Pancreas (tissue), 10 donors: ENCODE measurements at places on chromosomes 5 and 9. TPM values are rescaled to one million over a fixed set of nuclear protein-coding genes. Genes with fewer than 3 reads are reported as not detected.

GRCh38 chr5:29983528-29984155, 1209.8 kb upstream of the CDH6 start:
- DNase-seq: no peak

- DNase-seq: peak; percentile 99
Measured at GRCh38 chr9:128249908-128250838, 25.6 kb downstream of the GOLGA2 start.

DNA sequence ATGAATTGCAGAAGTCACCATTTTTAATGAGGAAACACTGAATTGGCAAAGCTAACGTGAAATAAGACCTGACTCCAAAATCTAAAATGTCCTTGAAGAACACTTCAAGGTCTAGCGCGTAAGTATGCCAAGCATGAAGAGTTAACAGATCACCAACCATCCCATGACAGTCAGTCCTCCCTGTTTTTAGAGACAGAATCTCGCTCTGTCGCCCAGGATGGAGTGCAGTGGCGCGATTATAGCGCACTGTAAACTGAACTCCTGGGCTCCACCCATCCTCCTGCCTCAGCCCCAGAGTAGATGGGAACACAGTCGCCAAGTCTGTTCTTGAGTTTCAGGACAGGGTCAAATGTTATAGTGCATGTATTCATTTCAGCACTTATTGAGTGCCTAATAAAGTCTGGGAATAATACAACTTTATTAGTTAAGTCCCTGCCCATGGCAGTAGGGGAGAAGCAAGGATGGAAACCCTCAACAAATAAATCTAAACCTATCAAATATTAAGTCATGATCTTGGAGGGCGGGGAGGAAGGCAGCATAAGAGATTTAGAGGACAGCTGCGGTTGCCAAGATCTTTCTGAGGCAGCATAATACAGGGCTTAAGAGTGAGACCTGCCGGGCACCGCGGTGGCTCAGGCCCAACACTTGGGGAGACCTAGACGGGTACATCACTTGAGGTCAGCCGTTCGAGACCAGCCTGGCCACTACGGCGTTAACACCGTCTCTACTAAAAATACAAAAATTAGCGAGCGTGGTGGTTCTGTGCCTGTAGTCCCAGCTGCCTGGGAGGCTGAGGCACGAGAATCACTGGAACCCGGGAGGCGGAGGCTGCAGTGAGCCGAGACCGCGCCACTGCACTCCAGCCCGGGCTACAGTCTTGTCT, 1.1 kb downstream of the ATPSCKMT start:
- no peak for DNase-seq

DNA sequence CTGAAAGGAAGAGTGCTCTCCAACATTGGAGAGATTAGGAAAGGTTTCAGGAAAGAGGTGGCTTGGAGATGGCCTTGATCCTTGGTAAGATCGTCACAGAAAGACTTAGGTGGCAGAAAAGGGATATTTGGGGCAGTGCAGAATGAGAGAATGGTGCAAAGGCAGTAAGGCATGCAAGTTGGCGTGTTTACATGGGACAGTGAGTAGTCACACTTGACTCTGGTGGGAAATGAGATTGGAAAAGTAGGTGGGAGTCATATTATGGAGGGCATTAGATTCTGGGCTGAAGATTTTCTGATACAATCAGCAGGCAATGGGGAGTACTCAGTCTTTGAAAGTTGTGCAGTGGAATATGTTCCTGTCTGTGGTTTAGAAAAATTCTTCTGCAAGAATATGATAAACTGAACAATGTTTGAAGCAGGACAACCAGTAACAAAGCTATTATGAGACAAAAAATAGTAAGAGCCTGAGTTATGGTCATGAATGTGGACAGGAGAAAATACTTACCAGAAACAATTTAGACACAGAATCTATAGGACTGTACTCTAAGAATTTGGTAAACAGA, 76.2 kb upstream of the ANKRD55 start:
- no peak for DNase-seq

GRCh38 chr9:86614871-86615849, 260.9 kb upstream of the TUT7 start:
- peak; percentile 37 for DNase-seq

Gene CATSPER3
- total RNA-seq: 0.57 TPM

Gene SMIM15
- total RNA-seq: 21.3 TPM
